GM12865 (cell line): ENCODE measurements at places on chromosomes 3 and 15.

GRCh38 chr3:115808244-115808643 is 184.9 kb downstream of the GAP43 start:
- no peak for DNase-seq

DNA sequence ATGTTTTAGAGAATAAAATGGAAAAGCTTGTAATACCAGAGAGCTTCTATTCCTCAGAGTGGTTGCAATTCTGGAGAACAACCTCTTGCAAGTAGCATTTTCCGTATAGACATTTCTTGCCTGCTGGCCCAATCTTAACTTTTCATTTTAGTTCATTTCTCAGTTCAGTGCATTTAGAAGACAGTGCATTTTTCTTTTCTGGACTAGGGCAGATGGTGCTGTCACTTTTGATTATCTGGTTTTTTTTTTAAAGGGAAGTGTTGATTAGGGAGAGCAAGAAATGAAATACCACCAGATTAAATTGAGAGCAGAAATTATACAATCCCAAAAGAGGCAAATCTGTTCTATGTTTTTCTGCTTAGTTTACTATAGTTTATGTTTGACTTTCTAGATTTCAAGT is 172.7 kb downstream of the GHSR start:
- DNase-seq: no peak

DNA sequence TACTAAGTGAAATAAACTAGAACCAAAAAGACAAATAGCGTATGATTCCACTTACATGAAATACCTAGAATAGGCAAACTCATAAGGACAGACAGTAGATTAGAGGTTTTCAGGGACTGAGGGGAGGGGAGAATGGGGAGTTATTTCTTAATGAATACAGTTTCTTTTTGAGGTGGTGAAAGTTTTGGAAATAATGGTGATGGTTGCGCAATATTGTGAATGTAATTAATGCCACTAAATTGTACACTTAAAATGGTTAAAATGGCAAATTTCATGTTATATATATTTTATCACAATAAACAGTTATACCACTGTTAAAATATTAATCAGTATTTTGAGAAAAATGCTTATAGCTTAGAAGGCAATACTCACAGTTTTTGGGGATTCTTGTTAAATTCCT is 11.0 kb downstream of the UBE2E1 start:
- DNase-seq: no peak

DNA sequence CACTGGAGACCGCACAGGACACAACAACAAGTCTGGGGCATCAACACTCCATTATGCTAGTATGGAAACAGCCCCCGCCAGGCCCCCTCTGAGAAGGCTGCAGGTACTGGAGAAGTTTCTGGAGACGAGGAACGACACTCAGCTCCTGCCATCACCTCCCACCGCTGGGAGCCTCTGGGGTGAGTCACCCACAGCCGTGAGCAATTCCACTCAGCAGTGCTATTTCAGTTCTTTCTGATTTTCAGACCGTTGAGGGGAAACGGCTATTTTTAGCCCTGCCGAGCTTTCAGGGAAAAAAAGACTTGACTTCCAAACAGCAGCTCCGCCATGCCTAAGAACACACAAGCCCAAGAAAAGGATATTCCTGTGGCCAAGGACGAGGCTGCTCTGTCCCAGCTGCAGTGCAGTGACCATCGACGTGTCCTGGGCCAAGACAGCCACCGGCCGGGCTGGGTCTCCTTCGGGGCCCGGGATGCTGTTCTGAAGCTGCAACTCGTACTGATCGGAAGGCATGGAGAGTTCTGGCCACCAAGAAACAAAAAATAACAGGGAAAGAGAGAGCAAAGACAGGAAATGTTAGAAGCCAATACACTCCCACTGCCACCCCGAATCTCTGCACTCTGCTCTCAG is 40.8 kb downstream of the NUP210 start:
- DNase-seq: no peak

GRCh38 chr15:80433836-80434235 is 29.7 kb downstream of the ARNT2 start:
- DNase-seq: no peak

DNA sequence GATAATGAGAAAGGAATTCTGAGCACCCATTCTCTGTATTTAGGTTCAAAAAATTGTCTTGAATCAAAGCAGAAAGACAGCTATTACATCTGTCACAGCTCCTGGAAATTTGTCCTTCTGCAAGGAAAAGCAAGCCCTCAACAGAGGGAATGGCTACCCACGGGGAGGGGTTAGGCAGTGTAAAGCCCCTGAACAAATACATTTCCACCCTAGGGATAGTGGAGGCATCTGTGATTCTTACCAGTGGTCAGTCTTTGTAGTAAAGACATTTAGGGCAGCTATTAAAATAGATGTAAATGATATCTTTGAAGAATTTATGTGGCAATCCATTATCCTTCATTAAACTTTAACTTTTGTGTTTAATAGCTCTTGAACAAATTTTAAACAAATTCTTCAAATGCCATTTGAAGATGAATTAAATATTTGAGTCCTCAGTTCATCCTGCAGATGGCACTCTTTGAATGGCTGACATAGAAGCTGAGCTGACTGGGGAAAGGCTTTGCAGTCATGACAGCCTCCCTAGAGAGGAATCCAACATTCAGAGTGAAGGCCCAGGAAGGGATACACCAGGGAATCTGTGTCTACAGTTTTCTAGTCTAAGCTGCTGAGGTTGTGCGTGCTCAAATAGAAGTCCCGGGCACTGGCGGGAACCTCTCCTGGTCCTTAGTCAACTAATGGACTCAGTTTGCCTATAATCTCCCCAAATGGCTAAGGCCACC is 359.7 kb upstream of the ROPN1 start:
- DNase-seq: peak; percentile 52

DNA sequence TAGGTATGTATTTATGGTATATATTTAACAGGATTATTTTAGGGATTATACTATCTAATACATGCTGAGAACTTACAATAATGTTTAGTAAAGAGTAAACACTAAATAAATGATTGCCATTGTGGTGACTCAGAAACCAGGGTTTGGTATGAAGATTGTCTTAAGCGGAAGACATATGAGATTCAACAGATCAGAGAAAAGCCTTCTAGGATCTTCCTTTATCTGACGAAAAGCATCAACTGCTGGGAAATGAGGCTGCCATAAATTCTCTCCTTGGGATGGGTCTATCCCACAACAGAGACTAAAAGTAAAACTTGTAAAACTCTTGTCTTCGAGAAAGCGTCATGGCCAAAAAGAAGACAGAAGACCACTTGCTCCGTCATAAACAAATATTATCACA is 1352.2 kb upstream of the EPHA6 start:
- no peak for DNase-seq

DNA sequence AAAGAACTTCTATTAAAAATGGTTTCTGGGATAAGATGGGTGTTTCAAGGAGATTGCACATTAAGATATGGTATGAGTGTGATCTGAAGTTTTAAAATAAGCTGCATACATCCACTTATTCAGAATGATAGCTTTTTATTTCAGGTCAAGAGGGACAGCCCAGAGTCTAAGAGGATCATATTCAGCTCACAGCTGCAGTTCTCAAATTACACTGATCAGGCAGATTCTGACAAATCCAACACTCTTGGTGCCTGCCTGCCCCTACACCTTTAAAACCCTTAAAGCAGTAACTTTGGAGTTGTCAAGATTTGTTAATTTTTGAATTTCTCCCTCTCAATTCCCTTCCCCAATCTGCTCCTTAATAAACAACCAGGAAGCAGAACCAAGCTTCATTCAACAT is 9.1 kb upstream of the TMEM87A start:
- no peak for DNase-seq

- DNase-seq: peak; percentile 51
These were observed 69.2 kb upstream of the COL6A5 start for GRCh38 chr3:130276203-130276803.

DNA sequence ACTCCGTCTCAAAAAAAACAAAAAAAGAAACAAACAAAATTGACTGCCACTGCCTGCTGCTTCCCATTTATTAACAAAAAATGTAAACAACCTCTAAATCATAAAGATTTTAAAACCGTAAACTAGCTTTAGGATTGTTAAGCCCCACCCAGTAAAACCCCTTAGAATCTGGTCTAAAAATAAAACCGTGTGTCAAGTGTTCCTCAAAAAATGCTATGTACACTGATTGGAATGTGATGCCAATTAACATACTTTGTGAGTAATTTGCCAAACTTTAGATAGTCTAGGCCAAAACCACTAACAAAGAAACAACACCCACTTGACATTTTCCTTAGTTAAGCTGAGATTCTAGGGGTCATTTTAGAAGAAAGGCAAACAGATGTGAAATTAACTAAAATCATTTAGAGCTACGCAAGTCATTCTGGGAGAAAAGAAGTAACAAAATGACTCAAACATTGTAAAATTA is 5.3 kb downstream of the RAF1 start:
- no peak for DNase-seq

GRCh38 chr3:170056710-170057454 is 19.1 kb downstream of the GPR160 start:
- peak; percentile 88 for DNase-seq

- no peak for DNase-seq
These were observed 18.0 kb downstream of the MYO5C start for GRCh38 chr15:52277575-52277974.

GRCh38 chr3:47872916-47873315 is 70.0 kb downstream of the DHX30 start:
- DNase-seq: no peak

DNA sequence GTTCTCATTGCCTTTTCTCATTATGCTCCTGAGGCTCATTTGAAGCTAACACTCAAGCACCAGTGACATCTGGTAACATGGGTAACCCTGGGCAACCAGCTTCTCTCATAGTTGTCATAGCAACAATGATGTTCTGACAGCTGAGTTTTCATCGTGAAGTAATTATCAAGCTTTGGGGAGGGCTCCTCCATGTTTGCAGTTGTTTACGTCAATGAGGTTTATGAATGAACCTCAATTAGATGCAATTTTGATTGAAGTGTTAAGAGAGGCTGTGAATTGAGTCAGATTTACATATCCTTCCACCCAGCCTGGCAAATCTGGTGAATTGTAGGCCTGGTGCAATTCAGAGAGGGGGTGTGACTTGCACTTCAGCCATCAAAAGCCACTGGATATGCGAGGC is 119.3 kb upstream of the CHD2 start:
- no peak for DNase-seq

GRCh38 chr3:179098388-179099077 is 26.9 kb upstream of the ZMAT3 start:
- DNase-seq: no peak

DNA sequence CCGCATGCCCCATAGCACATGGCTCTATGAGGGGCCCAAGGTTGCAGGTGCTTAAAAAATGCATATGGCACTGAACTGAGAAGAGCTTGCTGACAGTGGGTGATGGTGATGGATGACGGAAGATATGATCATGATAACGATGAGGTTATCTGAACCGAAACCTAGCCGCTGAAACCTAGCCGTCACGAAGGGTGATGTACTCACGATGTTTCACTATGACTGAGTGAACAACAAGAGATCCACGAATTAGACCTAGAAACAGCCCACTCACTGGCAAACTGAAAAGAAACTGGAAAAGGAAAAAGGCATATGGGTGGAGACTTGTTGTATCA is 57.6 kb upstream of the BCL6 start:
- peak; percentile 90 for DNase-seq

DNA sequence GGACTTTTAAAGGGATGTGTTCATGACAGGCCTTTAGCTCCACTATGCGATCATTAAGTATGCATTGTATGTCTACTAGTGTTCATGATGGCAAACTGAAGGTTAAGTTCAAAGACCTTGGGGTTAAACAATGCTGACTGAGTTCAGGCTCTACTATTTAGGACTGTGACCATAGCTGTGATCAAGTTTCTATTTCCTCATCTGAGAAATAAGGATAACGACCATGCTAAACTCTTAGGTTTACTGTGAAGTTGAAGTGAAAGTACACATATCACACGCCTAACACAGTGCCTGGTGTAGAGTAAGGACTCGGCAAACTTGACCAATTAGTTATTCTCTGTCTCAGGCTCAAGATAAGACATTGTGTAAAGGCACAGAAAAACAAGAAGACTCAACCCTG is 243.2 kb downstream of the MBNL1 start:
- peak; percentile 79 for DNase-seq

- peak; percentile 87 for DNase-seq
These were observed 20.6 kb upstream of the USP3 start for GRCh38 chr15:63483521-63484371.

GRCh38 chr3:196603683-196604082 is 35.2 kb downstream of the FBXO45 start:
- DNase-seq: no peak

GRCh38 chr3:148074946-148075345 is 622.8 kb upstream of the AGTR1 start:
- no peak for DNase-seq

DNA sequence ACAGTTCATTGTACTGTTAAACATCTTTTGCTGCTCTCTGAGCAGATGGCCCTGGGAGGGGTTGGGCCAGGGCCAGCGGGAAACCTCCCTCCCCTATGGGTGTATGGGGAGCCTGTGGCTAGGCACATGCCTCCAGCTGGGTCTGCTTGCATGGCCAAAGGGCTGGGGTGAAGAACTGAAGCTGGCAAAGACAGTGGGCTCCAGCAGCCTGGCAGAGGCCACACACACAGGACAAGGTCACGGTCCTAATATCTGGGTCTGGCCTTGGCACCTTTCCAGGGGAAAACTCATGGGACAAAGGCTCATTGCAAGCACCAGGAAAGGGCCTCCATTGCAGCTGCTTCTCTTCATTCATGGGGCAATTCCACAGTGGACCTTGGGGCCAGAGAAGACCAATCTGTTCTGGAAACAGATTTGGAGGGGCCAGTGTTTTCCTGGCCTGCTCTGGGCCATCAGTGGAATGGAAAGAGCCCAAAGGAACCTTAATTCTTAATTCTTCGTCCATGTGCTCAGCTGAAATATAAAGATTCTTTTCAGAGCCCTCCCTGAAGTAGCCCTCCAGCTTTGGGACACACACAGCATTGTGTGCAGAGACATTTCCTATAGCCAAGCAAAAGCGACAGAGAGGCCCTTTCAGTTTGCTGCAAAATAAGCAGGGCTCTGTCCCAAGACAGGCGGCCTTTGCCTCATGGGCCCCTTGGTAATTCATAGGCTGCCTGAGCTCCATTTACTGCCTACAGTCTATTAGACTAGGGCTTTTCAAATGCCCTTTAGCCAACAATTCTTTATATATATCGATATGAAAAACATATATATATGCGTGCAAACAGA is 11.3 kb upstream of the LIMD1 start:
- DNase-seq: no peak

GRCh38 chr3:43023746-43024145 is 44.6 kb downstream of the GASK1A start:
- no peak for DNase-seq

- no peak for DNase-seq
These were observed 14.5 kb upstream of the SLC6A1 start for GRCh38 chr3:10977892-10978510.

DNA sequence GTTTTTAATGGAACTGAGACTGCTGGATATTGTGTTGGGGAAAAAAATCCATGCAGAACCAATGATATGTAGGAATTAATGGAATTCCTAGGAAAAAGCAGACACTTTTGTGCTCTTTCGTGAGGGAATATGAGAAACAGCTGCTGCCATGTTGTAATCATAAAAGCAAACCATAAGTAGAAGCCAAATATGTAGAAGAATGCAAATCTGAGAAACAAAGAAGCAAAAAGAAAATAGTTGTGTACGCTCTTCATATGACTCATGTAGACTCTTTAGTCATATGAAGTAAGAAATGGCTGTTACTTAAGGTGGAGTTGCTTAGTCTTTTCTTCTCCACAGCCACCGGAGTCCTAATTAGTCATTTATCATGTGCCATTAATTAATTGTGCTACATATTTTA is 298.6 kb upstream of the ZNF717 start:
- no peak for DNase-seq

- DNase-seq: no peak
These were observed 7.4 kb upstream of the SEMA3B start for GRCh38 chr3:50261505-50261904.
